CD4-positive, alpha-beta T cell treated with Interleukin-6 for 4 hours (primary cell): ENCODE measurements at places on chromosomes 2 and 18.

DNA sequence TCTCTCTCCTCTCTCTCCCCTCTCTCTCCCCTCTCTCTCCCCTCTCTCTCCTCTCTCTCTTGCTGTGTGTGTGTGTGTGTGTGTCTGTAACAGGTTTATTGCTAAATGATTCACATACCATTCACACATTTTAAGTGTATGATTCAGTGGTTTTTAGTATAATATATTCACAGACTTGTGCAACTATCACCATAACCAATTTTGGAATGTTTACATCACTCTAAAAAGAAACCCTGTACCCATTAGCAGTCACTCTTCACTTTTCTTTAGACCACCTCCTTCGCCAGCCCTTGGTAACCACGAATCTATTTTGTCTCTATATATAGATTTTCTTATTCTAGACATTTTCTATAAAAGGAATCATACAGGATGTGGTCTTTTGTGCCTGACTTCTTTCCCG lies 11.4 kb downstream of the THNSL2 start:
- DNase-seq, result no peak

- DNase-seq, result no peak
Measured at GRCh38 chr2:216648105-216648504, 14.9 kb downstream of the IGFBP2 start.

DNA sequence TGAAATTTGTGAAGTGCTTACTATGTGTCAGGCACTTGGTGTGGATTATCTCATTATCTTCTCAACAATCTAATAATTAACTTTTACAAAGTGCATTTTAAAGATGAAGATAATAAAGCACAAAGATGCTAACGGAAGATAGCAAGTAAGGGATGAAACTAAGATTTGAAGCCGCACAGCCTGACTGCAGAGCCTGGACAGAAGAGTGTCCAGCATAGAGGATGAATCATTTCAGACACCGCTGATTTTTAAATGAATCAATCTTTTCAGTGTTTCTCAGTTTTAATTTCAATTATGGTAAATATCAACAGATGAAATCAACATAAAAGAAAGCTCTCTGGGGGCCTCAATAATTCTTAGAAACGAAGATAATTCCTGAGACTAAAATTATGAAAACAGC lies 24.5 kb upstream of the STAM2 start:
- DNase-seq, result no peak

DNA sequence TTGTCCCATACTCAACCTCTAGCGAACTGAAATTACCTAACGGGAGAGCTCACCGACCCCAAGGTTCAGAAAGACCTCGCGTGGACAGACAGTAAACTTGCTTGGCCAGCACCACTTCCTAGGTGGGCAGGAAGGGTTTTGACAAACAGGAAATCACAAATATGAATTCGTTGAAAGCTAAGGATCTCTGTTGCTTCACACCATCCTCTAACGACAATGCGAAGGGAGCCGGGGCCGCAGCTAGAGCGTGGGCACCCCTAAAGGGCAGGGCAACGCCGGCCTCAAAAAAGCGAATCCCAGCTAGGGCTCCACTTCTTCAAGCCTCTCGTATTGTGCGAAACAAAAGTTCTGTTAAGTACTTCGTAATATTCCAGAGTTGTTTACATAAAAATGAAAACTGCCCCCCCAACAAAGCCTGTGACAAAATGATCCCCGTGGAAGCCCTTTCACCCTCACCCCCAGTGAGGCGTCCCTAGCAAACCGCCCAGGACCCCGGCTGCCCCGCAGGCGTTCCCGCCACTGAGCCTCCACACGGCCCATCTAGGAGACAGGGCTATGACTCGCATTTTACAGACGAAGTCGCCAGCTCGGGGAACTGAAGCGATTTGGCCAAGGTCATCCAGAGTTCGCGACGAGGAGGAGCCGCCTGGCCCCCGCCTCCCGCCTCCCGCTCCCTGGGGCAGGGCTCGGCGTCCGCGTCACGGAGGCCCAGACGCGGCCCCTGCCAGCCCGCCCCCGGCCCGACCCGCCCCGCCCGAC lies 548 bp downstream of the KANSL3 start:
- DNase-seq, result peak; percentile 81

DNA sequence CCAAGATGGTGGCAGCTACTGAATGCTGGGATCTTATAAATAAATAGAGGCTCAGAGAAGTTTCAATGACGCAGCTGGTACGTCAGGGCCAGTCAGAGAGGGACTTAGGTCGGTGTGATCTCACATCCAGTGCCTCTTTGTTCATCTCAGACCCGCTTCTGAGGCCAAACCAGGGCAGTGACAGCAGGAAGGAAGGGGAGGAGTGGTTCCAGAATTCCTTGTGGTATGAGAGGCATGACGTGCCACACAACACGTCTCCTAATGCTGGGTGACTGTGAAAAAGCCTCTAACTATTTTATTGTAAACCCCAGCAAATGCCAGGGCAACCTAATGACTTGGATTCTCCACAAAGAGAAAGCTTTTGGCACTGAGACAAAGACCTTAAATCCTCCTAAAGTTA lies 423.3 kb downstream of the LPIN1 start:
- peak; percentile 34 for DNase-seq

- no peak for DNase-seq
Measured at GRCh38 chr2:45643095-45643494, 8.4 kb upstream of the PRKCE start.

DNA sequence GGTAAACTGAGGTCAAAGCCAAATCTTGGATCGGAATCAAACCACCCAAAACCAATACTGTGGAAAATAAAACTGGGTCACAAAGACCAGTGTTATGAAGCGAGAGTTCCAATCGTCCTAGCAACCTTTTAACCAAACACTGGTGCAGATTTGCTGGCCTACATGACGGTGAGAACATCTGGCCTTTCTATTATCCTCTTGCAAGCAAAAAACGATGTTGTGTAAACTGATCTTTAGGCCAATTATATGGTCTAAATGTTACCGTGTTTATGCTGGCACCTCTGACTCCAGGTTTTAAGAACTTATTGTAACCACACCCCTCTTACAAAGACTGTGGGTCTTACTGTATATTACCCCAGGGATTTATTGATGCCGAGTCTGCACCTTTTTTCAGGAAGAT lies 145.9 kb downstream of the GFPT1 start:
- DNase-seq, result no peak

- no peak for DNase-seq
Measured at GRCh38 chr18:66749030-66749429, 145.1 kb upstream of the CDH19 start.

DNA sequence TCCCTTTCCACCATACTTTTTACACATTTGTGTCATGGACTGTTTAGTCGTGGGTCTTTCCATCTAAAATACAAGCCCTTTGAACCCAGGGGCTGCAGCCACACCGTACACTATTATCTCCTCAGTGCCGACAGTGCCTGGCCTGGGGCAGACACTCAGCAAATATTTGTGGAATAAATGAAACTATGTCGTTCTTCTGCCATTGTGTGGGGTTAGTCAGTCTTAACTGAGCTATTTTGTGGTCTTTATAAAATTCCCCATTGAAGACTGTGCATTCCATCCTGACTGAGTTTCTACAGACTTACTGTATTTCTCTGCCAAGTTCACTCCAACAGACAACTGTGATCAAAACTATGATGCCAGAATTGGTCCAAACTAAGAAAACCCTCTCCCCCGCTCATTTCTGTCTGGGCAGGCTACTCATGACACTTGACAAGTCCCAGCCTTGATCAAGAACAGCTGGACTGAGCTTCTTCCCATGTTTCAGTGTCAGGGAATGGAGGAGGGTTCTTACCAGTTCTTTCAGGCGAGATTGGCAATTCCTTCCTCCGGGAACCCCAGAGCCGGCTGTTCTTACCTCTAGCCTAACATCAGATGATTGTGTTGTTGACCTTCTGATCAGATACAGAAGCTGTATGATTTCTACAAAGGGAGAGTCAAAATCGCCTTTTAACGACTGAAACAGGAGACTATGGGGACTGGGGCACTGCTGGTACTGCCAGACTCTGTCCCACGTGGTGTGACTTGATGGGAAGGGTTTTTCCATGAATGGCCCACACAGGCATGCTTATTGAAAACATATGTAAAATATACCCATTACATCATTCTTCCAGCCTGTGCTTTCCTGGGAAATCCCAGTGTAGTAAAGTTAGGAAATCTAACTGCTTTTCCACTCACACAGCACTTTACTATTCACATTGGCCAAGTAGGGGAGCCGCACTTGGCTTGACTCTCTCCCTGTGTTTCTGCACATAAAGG lies 77.4 kb upstream of the NPAS2 start:
- no peak for DNase-seq

DNA sequence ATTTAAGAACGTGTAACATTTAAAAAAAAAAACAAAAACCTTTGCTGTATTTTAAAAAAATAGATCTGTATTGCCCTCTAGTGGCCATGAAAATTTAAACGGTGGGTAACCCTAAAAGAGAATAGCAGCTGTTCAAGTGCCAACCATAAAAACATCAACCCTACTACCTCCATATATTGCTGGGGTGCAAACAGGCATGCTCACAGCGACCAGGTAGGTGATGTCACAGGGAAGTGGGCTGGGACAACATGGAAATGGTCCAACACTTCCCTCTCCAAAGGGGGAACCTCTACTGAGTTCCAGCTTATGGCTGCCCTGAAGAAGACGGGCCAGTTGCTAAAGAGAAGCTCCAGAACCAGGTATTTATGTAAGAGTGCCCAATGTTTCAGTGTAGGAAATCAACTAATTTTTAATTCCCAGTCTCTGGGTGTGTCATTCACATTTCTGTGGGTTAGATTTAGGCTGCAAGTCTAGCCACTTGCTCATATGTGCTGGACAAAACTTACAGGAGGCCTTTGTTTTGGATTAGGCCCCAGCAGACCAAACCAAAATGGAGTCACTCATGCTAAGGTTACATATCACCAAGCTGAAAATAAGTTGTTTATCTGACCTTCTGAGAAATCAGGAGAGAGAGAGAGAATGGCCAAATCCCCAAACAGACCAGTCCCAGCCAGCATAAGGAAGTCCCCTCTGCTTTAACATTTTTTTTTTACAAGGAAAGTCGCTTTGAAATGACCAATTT lies 54.5 kb downstream of the SKA1 start:
- DNase-seq, result no peak

DNA sequence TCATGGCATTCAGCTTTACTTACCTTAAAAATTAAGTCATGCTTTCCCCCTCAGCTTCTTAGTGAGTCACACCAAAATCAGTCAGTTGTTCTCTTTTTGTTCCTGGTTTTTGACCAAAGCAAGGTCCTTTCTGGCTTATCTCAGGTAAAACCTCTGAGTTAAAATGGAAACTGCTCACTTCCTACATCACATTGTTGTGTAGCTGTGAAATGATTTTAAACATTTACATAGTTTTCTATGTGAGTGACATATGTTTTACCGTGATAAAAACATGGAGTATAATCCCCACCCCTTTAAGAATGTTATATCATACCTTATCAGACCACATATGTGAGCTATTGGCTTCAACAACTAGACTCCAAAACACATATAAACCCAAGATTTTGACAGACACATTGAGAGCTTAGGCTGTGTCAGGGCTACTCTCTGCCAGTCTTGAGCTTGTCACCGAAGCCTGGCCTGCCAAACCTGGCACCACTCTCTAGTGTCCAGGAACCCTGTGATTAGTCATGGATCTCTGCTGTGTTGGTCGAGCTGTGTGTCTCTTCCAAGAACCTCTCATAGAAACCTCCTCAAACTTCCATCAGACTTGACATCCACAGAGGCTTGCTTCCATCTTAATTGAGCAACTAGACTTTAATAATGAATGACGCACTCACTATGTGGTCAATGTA lies 294.5 kb upstream of the FBXO11 start:
- DNase-seq, result no peak

GRCh38 chr18:68034296-68034695 lies 517.8 kb upstream of the DSEL start:
- no peak for DNase-seq

GRCh38 chr2:190351955-190352354 lies 8.6 kb downstream of the INPP1 start:
- DNase-seq, result no peak

- no peak for DNase-seq
Measured at GRCh38 chr2:231336700-231337099, 58.8 kb upstream of the B3GNT7 start.

- no peak for DNase-seq
Measured at GRCh38 chr18:4906856-4907255, 290.2 kb downstream of the AKAIN1 start.

GRCh38 chr2:3314626-3315025 lies 63.0 kb downstream of the EIPR1 start:
- DNase-seq, result no peak

GRCh38 chr18:9743200-9744016 lies 35.3 kb downstream of the RAB31 start:
- DNase-seq, result no peak

- DNase-seq, result no peak
Measured at GRCh38 chr2:9269695-9270360, 63.2 kb downstream of the ASAP2 start.

DNA sequence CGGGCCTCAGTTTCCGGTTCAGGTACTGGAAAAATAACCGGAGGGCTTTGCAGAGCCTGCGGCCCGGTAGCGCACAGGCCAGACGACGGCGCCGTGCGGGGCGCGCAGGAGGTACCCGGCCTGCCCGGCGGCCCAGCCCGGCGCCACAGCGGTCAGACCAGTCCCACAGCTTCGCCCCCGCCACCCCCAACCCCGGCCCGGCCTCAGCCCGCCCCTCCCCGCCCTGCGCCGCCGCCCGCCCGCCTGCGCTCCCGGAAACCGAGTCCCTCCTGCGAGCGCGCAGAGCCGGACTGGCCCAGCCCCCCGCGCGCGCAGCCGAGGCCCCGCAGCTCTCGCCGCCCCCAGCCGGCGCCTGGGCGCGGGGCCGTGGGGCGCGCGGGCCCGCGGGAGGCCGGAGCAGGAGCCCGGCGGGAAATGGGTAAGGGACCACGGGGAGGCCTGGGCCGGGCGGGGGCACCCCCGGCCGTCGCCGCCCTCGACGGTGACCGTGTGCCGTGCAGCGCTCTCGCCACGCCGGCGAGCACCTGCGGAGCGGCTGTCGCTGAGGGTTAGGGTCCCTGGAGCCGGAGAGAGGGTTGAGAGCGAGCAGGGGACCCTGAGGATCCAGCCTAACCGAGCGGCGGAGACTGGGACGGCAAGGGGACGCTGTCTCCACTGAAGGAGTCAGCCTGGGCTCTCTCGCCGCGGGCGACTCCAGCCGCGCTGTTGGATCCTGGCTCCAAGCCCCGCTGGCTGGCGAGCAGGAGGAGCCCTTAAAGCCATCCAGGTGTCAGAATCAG lies 16.5 kb upstream of the PSD4 start:
- DNase-seq, result peak; percentile 70

- DNase-seq, result no peak
Measured at GRCh38 chr18:59328683-59329082, 10.2 kb upstream of the CPLX4 start.

DNA sequence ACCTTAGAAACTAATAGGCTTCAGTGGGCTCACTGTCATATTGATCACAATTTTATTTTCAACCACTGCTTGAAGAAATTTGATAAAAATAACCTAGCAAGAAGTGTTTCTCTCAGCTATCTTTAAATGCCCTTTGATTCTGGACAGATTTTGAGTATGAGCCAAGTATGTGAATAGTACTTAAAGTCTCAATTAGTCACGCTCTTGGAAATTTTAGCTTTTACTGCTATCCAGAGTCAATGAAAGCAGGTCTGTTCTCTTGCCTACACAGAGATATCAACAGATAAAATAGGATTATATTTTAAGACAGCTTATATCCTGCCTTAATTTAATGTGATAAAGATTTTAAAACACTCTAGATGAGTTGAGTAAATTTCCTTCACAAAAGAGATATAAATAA lies 337.3 kb downstream of the CBLN2 start:
- no peak for DNase-seq
